Upper lobe of right lung (tissue), 1 donor: ENCODE measurements at places on chromosomes 13 and 19.

- no peak for DNase-seq
These were observed 7.5 kb downstream of the HAUS5 start for GRCh38 chr19:35620001-35620400.

- no peak for DNase-seq
These were observed 26.3 kb upstream of the GJB6 start for GRCh38 chr13:20258208-20258962.

- no peak for DNase-seq
These were observed 9.8 kb downstream of the PPP1R15A start for GRCh38 chr19:48881741-48882657.

DNA sequence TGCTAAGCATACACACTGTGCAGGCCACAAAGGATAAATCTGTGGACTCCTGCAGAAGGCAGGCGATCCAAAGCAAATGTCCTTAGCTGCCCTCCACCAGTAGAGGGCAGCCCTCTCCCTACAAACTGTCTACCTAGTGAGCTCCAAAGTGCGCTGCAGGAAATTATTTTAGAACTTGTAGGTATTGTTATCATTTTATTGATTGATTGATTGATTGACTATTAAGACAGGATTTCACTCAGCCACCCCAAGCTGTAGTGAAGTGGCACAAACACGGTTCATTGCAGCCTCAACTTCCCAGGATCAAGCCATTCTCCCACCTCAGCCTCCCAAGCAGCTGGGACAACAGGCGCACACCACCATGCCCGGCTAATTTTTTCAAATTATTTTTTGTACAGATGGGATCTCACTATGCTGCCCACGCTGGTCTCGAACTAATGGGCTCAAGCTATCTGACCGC lies 37.3 kb downstream of the RNF6 start:
- DNase-seq: no peak

GRCh38 chr19:57633832-57634131 lies 814 bp downstream of the ZNF211 start:
- no peak for DNase-seq

GRCh38 chr19:43774103-43774939 lies 6.5 kb downstream of the KCNN4 start:
- peak; percentile 85 for DNase-seq

- no peak for DNase-seq
These were observed 13.6 kb downstream of the PEPD start for GRCh38 chr19:33508009-33508408.

- no peak for DNase-seq
These were observed 934.6 kb downstream of the SLITRK1 start for GRCh38 chr13:82947683-82948082.

- DNase-seq: no peak
These were observed 21.0 kb upstream of the ESD start for GRCh38 chr13:46817838-46818476.

DNA sequence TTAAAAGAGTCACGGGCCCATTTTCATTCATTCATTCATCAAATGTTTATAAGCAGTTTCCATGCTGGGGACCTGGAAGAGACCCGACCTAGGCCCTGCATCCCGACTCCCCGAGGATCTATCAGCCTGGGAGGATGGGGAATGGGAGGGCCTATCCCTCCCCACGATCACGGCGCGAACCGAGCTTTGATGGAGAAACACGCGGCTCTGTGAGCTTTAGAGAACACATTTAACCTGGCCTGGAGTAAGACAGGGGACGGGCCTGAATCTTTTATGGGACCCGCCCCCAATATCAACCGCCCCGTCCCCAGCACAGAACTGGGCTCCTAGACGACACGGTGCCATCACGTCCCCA lies 875 bp upstream of the EVI5L start:
- DNase-seq: no peak

DNA sequence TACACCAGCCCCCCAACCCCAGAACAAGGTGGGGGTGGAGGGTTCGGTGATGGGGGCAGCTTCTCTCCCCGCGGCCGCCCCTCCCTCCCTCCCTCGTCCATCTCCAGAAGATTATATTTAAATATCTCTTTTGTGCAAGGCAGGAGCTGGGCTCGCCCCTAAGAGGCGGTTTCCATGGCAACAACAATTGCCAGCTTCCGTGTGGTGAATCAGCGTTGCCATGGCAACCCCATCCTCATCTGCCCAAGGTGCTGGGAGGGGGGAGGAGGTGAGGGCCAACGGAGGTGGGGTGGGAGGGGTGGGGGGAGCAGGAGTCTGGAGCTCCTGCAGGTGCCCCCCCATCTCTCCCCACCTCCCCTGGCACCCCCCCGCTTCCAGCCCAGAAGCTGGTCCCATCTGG lies 46.4 kb downstream of the CELF5 start:
- no peak for DNase-seq

- DNase-seq: no peak
These were observed 2.9 kb downstream of the PLEKHG2 start for GRCh38 chr19:39415111-39416046.

- peak; percentile 81 for DNase-seq
These were observed 6.3 kb downstream of the PLEKHF1 start for GRCh38 chr19:29671393-29672160.

GRCh38 chr13:38264363-38265131 lies 85.1 kb upstream of the UFM1 start:
- DNase-seq: no peak

DNA sequence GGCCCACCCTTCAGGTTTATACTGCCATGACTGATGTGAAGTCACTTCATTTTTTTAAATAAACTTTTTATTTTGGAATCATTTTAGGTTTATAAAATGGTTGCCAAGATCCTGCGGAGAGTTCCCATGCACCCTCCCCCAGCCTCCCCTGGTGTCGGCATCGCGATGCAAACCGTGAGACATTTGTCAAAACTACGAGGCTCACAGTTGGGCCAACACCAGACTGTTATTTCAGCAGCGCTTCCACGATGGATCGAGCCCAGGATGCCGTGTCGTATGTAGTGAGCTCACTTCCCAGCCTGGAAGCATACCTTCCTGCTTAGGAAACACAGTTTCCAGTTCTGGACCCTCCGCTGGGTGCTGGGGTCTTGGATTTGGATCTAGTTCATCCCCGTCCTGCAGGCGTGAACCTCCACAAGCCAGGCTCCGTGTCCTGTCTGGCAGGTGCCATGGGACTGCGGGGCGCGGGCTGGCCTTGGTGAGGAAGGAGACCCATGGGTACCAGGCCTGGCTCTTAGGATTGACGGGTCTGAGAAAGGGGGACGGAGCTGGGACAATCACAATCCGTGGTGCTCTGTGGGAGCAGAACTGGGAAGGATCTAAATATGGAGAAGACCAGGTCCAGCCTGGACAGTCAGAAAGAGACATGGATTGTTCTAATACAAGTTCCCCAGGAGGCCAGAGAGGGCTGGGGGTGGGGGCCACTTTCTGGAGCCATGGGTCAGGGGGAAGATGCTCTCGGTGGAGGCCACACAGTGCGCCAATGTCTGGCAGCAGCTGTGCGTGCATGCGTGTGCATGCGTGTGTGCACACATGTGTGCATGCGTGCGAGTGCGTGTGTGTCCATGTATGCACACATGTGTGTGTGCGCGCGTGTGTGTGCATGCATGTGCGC lies 2.4 kb upstream of the SBK2 start:
- no peak for DNase-seq

- DNase-seq: no peak
These were observed 82.4 kb upstream of the STARD13 start for GRCh38 chr13:33367926-33368325.

DNA sequence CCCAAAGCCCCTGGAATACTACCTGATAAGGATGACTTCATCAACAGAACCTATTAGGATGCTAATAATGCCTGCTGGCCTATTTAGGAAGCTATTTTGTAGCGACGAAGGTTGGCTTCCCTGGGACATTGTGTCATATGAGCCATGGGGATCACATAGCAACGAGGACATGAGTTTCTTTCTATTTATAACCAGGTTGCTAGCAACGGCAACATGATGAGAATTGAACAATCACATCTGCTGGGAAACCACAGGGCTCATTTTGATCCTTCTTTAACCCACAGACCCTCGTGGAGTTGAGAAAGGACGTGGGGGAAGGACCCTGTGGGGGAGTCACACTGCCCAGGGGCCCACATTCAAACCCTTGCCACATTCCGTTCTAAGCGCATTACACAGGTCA lies 172.2 kb downstream of the COL4A1 start:
- no peak for DNase-seq

GRCh38 chr19:15629003-15629880 lies 11.5 kb upstream of the CYP4F3 start:
- peak; percentile 91 for DNase-seq

DNA sequence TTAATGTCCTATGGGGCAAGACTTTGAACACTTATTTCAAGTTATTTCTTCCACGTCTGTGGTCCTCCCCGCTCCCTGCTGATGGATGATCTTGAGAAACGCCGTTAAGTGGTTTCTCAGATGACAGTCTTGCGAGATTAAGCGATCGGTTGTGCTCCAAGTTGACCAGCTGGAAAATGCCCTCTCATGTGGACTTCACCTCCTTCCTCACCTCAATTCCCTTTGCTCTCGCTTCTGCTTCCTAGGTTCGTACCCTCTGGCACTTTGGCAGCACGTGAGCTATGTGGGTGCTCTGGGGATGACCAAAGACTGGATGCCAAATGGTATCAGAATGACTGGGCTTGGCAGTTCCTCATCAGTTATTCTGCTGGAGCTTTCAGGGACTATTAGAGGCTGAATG lies 480.0 kb downstream of the ZNF536 start:
- no peak for DNase-seq

- no peak for DNase-seq
These were observed 9.6 kb upstream of the BCL3 start for GRCh38 chr19:44738603-44739558.

DNA sequence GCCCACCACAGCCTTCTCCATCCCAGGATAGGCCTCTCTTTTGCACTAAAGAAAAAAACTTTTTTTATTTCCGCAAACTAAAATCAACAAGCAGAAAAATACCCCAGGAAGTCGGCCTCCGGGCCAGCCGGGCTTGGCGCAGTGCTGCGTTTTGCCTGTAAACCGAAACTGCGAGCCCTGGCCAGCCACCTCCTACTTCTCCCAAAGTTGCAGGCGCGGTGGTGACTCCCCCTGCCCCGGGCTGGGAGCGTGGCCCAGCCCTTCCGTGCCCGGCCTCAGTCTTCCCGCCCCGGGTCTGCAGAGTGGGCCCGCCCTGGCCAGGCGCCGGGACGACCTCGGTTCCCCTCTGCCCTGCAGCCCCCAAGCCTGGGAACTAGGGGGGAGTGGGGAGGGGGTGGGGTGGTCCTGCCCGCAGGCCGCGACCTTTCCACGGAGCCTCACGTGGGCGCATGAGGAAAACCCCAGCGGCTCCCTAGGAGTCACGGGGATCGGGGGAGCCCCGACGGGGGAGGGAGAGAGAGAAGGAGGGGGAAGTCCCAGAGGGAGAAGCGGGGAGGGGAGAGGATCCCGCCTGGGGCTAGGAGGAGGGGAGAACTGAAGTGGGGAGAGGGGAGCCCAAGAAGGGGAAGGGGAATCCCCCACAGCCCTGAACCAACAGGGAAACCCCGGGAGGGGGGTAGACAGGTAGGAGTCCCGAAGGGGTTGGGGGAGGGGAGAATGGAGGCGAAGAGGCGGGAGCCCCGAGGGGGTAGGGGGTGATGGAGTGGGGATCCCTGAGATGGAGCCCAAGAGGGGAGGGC lies 3.0 kb downstream of the GADD45B start:
- DNase-seq: peak; percentile 90

GRCh38 chr19:7415163-7415856 lies 66.6 kb downstream of the ARHGEF18 start:
- DNase-seq: peak; percentile 83

DNA sequence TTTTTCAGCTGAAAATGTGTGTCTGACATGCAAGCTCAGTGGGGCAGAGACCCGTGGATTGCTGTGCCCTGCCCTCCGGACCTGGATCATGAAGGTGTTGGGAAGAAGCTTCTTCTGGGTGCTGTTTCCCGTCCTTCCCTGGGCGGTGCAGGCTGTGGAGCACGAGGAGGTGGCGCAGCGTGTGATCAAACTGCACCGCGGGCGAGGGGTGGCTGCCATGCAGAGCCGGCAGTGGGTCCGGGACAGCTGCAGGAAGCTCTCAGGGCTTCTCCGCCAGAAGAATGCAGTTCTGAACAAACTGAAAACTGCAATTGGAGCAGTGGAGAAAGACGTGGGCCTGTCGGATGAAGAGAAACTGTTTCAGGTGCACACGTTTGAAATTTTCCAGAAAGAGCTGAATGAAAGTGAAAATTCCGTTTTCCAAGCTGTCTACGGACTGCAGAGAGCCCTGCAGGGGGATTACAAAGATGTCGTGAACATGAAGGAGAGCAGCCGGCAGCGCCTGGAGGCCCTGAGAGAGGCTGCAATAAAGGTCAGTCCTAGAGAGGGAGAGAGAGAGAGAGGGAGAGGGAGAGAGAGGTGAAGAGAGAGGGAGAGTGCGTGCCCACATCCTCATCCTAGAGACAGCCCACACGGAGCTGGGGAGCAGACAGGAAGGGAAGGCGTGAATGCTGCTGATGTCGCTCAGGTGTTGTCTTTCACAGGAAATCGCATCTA lies 5.1 kb upstream of the DCUN1D2 start:
- no peak for DNase-seq

GRCh38 chr13:28089065-28089464 lies 11.3 kb downstream of the FLT3 start:
- no peak for DNase-seq

DNA sequence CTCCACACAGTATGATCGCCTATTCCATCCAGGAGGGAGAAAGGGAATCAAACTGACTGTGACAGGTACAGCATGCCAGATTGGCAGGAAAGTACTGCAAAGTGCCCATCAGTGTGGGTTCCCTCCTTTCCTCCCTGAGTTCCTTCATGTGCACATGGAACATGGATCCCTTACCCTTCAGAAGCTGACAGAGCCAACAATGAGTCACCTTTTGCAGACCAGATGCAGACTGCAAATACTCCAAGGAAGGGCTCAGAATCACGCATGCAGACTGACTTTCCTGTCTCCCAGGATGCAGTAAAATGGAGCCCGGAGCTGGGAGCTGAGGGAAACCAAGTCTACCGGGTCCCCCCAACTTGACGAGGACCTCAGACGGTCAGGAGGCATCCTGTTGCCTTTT lies 41.8 kb downstream of the SACS start:
- no peak for DNase-seq

DNA sequence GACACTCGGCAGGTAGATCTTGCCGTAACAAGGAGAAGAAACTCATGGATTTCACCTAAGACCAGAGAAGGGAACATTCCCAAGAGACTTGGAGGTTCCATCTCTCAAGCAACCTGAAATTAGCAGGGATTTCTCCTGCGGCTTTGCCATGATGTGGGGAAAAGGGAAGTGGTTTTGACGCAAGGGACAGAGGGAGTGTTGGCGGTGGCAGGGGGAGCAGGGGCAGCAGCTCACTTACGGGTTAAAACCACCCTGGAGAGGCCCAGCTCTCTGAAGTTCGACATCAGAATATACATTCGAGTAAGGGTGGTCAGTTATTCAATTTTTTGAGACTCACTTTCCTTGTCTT lies 76.1 kb upstream of the POMP start:
- DNase-seq: no peak

DNA sequence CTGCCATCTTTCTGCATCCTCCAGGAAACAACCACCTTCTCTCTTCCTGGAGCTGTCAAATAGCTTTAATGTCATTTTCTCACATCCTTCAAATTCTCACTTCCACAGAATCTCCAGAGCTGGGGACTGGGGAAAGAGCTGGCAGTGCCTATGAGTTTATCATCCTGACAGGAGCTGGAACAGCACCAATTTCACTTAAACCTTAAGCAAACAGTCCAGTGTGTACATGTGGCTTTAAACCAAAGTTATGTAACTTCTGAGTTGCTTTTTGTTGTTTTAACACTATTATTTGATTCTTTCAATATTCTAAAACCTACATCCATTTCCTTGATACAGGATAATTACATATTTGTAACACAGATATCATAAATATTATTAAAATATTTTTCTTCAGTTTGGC lies 331.5 kb upstream of the ARGLU1 start:
- DNase-seq: no peak
